Panc1 (cell line): ENCODE measurements at places on chromosomes 12 and 14.

GRCh38 chr12:3752096-3752709 is 706 bp downstream of the CRACR2A start:
- no peak for DNase-seq

DNA sequence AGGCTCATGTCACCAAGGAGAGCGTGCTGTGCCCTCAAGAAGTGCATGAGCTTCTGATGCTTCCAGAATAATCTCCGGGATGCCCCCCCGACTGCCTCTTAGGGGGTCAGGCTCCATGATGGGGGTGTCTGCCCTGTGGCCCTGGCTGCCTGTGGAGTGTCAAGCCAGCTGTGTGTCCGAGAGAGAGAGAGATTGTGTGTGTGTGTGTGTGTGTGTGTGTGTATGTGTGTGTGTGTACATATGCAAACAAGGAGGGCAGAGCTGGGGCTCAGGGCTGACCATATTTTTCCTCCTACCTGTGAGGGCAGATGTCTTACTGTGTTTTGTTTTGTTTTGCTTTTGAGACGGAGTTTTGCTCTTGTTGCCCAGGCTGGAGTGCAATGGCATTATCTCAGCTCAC is 5.6 kb upstream of the ALDH2 start:
- DNase-seq, result no peak

GRCh38 chr12:47741340-47741703 is 16.0 kb upstream of the ENDOU start:
- no peak for DNase-seq

DNA sequence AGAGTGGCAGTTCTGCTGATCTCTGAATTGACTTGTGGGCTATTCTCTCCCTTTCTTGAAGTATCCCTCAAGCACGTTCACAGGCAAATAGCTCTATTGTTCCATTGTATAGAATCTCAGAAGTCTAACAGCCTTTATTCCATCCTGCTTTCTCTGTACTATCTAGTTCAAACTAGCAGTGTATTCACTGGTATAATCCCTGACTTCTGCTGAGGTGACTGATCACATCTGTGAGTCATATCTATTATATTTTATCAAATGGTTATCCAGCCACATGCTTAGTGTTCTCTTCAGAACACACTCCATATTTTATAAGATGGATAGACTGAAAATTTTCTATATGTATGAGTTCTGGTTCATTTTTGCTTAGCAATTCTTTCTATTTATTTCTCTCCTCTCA is 866.1 kb downstream of the C12orf50 start:
- DNase-seq, result no peak

- DNase-seq, result no peak
Measured at GRCh38 chr14:98382662-98383061, 889.3 kb downstream of the BCL11B start.

GRCh38 chr14:32720927-32721326 is 217.8 kb upstream of the NPAS3 start:
- DNase-seq, result no peak

DNA sequence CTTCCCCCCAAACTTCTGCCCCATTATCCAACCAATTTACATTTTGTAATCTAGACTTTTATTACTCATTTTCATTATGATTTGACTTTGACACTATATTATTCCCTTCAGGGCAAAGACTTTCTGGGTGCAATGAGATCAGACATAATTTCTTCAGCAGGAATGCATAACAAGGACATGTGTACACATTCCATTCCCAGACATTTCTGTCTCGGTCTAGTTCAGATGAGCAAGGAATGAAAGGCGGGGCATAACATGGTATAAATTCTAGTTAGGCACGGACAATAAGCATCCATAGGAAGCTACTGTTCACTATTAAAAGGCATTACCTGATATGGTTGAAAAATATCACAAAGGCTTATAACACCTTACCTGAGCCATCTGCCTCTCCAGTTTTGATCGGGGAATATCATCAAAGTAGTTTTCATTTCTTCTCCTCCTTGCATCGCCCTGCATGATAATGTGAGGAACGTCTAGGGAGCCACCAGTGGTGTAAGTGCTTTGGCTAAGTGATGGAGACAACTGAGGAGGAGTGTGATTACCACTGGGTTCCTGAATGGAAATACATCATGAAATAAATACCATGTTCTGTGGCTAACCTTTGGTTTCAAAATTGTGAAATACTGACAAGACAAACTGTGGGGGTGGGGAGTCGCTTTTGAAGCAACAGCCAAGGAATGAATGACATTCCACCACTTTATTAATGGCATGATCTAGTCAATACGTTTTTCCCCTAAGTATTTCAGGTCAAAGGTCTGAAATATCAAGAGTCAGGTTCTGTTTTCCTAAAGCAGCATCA is 183.9 kb downstream of the APAF1 start:
- DNase-seq, result no peak

- no peak for DNase-seq
Measured at GRCh38 chr12:30976206-30976605, 49.7 kb downstream of the TSPAN11 start.

- DNase-seq, result no peak
Measured at GRCh38 chr14:51643140-51643539, 8.6 kb upstream of the FRMD6 start.

DNA sequence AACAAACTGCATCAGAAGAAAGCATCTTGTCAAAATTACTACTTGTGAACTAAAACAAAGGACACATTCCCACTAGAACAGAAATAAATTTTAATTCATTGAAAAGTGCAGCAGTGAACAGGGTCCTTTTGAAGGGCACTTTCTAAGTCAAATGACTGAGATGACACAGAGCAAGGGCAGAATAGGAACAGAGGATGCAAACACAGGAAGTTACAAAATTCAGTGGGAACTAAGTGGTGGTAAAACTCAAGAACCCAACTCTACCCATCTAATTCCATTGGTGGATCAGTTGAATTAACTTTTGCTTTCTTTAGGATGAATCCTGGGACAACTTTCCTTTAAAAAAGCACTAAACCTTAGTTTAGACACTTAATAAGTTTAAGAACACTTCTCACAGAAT is 45.8 kb downstream of the GNS start:
- DNase-seq, result no peak

DNA sequence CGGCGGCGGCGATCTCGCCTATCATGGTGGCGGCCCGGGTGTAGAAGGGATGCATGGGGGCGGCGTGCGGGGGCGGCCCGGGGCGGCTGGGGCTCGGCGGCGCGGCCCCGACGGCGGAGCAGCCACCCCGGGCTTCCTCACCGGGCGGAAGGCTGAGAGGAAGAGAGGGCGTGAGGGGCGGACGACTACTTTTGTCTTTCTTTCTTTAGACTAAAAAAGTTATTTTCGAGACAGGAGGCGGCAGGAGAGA is 240 bp downstream of the BTG1 start:
- DNase-seq, result no peak

DNA sequence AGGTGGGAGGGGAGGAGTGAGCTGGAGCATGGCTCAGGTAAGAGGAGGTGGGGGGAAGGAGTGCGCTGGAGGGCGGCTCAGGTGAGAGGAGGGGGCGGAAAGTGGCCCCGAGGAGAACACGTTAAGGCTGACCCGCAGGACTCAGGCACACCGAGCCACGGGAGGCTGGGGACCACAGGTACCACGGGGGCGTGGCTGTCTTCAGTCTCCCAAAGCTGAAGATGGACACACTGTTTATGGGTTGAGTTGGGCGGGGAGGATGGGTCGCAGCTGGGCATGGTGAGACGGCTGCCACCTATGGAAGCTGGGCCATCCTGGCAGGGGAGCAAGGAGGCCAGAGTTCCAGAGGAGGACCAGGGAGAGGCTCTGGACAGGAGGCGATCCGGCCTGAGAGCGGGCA is 23.5 kb downstream of the UBR7 start:
- no peak for DNase-seq

DNA sequence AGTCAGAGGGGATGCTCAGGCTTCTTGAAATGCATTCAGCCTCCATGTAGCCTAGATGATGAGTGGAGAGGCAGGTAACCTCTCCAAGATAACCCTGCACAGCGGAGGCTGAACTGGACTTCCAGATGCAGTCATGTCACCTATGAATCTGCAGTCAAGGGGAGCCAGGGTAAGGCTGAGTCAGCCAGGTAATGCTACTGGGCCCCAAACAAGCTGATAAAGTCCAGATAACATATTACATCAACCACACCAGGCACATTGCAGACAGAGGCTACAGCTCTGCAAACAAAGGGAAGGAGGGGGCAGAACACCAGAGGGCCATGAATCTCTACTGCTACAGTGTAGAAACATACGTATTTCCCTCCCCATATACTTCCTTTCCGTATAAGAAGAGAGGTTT is 14.0 kb downstream of the RNASE9 start:
- DNase-seq, result no peak

GRCh38 chr14:29465095-29465494 is 462.6 kb downstream of the PRKD1 start:
- no peak for DNase-seq

- DNase-seq, result no peak
Measured at GRCh38 chr12:11510671-11511070, 115.3 kb upstream of the PRB2 start.

GRCh38 chr12:31989571-31990362 is 30.6 kb downstream of the RESF1 start:
- no peak for DNase-seq

GRCh38 chr12:48008950-48009349 is 4.7 kb upstream of the COL2A1 start:
- DNase-seq, result no peak

- DNase-seq, result no peak
Measured at GRCh38 chr14:51419685-51420084, 179.6 kb downstream of the TMX1 start.

- no peak for DNase-seq
Measured at GRCh38 chr12:122875590-122876220, 20.2 kb downstream of the VPS37B start.
